ENCODE measurements at places on chromosomes 11 and 22.
A peak's percentile ranks its signal among the peaks of the same experiment; 100 is the strongest.

DNA sequence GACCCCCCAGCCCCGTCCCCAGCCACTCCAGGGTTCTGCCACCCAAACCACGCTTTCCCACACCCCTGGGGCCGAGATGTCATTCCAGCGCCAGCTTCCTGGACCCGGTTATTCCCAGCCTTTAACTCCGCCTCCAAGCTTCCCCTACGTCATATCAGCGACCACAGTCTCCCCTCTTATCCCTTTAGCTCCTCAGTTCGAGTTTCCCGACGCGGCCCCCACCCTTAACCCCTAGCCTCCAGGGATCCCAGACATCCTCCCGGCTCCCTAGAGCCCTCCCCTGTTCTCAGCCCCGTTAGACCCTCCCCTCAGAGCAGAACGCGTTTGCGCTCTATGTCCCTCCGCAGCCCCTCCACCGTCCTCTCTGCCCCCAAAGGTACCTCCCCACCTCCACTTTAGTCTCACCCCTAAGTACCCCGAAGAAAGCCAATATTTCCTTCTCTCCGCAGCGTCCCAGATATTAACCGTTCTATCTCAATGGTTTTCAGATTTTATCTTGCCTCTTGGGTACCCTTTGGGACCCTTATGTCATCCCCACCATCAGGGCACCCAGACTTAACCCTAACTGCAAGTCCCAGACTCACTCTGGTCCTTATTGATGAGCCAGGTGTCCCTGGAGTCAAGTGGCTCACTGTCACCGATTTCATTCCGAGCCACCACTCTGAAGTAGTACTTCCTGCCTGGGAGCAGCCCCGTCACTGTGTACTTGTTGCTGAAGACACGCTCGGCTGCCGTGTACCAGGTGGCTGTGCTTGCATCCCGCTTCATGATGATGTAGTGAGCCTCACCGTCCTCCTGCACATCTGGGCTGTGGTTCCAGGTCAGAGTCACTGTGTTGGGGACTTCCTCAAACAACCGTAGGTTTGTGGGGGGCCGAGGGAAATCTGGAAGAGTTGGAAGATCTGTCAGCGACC is 8.0 kb downstream of the TMEM86A start:
- DNase-seq, result no peak

DNA sequence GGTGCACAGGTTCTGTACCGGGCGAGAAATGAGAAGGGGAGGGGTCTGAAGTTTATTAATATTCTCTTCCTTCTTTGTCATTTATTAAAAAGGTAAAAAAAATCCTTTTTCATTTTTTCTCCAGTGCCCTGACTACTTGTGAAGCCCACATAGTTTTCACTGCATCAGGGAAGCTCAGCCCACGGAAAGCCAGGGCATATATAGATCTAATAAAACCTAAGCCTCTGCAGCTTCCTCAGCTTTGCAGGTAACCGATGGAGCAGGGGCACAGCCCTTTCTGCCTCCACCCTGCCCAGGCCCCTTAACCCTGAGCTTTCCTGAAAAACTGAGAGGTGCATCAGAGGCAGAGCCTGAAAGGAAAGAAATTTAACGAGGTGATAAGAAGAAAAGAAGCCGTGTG is 140.1 kb downstream of the NXPE2 start:
- no peak for DNase-seq

DNA sequence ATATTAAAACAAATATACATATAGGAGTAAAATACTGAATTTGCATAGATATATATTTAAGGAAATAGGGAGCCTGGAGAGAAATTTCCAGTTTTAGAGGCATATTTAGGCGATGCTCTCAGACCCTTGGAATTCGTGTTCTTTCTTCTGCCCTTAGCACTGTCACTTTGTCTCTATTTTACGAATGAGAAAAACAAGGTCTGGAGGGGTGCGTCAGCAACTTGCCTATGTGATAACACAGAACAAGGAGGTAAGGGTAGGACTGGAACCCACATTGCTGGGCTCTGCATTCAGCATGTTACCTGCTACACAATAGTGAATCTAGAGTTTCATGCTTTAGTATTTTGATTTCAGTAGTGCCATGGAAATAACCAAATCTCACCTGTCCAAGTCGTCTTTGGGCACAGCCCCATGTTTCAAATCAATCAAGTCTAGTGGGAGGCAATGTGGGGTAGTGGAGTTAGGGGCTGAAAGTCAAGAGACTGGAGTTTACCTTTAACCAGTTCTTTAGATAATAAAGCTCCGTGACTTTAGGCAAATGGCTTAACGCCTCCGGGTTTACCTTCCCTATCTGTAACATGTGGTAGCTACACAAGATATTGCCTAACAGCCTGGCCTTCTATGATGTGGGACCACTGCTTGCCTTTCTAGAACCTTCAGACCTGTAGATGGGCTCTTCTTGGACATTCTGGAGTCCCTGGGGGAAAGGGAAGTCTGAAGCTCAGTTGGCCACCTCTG is 44.8 kb upstream of the AMPD3 start:
- no peak for DNase-seq

GRCh38 chr11:95595973-95596489 is 193.6 kb downstream of the FAM76B start:
- DNase-seq, result no peak

- no peak for DNase-seq
Measured at GRCh38 chr11:132118661-132119060, 748.2 kb downstream of the NTM start.

- DNase-seq, result no peak
Measured at GRCh38 chr11:77195071-77195755, 67.2 kb downstream of the MYO7A start.

GRCh38 chr11:26947379-26947844 is 46.5 kb upstream of the FIBIN start:
- no peak for DNase-seq

- no peak for DNase-seq
Measured at GRCh38 chr22:50732681-50733080, 5.3 kb upstream of the ACR start.

GRCh38 chr11:64614917-64615316 is 23.9 kb downstream of the SLC22A12 start:
- DNase-seq, result no peak

DNA sequence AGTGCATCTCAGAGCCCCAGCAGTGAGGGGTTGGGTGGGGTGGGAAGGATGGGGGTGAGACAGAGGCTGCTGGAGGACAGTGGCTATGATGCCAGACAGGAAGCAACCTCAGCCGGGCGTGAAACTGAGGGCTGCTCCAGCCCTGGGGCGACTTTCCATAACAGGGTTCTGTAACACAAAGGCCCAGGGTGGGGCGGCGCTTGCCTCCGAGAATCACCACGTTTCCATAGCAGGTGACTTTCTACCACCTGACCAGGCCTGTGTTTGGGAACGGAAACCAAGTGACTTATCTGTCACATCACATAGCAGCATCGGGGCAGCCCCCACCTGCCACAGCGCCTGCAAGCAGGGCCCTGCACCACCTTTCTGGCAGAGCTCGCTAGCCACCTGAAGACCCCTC is 85.8 kb downstream of the TRMU start:
- peak; percentile 5 for DNase-seq

GRCh38 chr11:87304412-87304811 is 266.7 kb downstream of the TMEM135 start:
- no peak for DNase-seq

DNA sequence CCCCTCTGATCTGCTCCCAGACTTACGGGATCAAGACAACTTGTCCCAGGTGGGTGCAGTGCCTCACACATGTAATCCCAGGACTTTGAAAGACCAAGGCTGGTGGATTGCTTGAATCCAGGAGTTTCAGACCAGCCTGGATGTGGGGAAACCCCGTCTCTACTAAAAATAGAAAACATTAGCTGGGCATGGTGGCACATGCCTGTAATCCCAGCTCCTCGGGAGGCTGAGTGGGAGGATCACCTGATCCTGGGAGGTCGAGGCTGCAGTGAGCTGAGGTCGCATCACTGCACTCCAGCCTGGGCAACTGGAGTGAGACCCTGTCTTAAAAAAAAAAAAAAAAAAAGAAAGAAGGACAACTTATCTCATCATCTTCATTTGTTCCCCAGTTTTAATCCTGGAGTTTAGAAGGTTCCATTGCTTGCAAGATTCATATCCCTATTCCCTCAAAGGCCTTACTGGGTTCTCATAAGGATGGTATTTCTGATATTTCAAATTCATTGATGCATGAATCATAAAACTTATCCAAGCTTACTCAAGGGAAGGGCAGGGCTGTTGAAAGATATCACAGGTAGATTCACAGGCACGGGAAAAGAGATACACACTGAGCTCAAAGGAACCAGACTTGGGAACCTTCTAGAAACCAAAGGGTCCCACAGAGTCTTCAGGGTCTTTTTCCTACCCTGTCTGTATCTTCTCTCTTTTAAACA is 14.6 kb downstream of the ENDOD1 start:
- no peak for DNase-seq

DNA sequence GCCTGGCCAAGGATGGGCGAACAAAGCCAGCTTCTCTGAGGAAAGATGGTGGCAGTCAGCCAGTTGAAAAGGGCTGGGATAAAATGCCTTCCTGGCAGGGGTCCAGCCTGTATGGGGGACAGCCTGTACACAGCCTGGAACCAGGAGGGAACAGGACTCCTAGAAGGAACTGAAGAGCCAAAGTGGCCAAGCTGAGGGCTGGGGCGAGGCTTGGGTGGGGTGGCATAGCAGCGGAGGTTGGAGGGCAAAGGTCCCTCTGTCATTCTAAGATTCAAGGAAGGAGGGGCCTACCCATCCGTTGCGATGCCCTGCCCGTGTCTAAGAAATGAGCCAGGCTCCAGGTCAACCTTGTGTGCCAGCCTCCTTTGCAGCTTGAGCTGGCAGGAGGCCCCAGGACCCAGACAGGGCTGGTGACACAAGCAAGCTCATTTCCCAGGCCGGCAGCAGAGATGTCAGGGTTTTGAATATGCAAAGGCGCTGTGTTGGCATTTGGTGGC is 22.6 kb downstream of the FADD start:
- no peak for DNase-seq

DNA sequence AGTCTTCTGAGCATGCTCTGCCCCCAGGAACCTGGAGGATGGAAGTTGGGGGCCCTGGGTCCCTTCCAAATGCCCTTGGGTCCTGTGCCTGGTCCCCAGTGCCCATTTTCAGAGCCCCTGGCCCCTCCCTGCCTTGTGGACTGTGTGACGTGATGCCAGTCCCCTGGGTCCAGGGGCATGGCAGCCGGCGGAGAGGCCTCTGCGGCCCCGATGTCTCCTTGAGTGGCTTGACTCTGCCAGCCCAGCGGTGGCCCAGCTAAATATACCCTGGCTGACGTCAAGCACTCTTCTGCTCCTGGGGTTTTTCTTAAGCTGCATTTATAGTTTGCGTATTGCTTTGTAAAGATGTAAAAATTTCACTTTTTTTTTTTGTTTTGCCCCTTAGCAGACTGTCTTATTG is 35.2 kb upstream of the PARVG start:
- DNase-seq, result no peak

DNA sequence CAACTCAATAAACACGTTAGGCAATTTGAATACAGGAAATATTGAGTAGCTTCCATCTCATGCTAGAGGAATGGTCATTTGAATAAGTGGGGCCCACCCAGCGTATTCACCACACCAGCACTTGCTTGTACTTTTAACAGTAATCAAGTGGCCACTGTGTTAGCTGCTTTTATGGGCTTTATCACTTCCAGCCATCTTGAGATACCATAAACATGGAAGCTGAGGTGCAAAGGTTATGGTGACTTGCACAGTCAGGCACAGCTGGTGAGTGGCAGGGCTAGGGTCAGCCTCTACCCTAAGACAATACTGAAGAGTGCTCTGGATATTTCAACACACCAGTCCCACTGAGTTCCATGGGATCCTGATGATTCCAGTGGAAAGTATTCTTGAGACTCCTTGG is 6.7 kb downstream of the JOSD1 start:
- DNase-seq, result no peak

DNA sequence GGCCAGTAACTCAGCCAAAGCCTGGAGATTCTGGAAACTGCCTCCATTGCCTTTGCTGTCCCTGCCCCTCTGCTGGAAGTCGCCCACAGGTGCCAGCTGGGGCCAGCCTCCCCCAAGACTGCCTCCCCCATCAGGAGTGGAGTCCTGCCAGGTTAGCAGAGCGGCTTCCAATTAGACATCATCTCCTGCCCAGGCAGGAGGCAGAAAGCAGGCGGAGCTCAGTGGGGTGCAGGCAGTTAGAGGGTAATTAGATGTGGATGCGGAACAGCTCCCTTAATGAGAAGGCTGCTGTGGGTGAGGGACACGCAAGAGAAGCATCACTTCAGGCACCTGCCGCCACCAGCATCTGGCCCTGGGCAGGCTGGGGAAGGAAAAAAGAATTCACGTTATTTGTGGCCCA is 90.9 kb upstream of the TP53I11 start:
- no peak for DNase-seq

GRCh38 chr11:60633645-60634044 is 65.8 kb upstream of the MS4A8 start:
- DNase-seq, result no peak

DNA sequence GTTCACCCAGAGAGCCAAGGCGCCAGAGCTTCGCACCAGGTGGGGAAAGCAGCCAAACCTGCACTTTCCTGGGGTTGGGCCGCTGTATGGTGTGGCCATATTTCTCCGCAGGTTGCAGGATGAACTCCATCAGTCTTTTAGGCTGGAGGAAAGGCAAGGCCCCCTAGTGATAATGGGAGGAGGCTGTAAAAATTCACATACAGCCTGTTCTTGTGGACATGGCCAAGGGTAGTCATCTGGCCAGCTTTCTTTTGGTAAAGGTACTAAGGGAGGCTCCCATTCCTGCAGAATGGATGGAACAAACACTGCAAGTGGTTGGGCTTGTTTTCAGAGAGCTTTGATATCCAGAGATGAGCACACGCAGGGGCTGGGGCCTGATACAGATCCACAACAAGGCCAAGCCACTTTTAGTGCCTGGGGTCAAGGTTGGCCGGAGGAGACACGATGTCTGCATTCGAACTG is 29.6 kb downstream of the C22orf31 start:
- no peak for DNase-seq

DNA sequence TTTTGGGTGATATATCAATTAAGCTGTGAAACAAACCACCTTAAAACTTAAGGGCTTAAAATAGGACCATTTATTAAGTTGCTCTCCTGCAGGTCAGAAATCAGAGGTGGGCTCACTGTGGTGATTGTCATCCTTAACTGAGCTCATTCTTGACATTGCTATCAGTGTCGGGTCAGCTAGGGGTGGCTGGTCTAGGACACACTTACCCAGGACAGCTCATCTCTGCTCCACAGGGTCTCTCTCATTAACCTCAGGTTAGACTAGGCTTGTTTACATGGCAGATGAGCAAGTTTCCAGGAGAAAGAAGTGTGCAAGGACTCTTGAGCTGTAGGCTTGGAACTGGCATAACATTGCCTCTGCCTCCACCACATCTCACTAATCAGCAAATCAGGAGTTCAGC is 601.0 kb upstream of the RAG2 start:
- no peak for DNase-seq

DNA sequence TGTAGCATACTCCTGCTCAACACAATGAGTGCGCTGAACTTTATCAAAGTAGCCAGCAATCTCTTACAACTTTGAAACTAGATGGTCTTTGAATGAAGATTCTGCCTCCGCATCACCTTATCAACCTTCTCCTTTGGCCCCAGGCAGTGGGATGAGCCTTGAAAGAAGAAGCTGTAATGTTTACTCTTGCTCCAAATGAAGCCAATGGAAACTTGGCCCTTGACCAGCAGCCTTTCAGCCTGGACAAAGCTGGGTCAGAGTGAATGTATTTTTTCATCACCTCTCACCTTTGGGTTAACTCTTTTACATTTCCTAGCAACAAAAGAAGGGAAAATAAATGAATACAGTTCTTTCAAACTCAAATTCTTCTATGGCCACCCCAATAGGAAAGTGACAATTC is 359.1 kb downstream of the KCNA4 start:
- DNase-seq, result no peak

Measured in activated T-cell treated with anti-CD3 and anti-CD28 coated beads for 48 hours (primary cell).